Hematopoietic multipotent progenitor cell treated with erythropoietin and hydrocortisone succinate and interleukin-3 and kit ligand, for 8 days (in vitro differentiated cells): ENCODE measurements at places on chromosomes 6 and 20.

- peak; percentile 85 for DNase-seq
Observed at GRCh38 chr6:157455731-157456523, 74.9 kb downstream of the ZDHHC14 start.

- no peak for DNase-seq
Observed at GRCh38 chr6:122428781-122429180, 29.3 kb downstream of the HSF2 start.

- DNase-seq: no peak
Observed at GRCh38 chr6:17472653-17473183, 79.3 kb downstream of the CAP2 start.

- no peak for DNase-seq
Observed at GRCh38 chr6:107642095-107642860, 152.4 kb downstream of the SOBP start.

DNA sequence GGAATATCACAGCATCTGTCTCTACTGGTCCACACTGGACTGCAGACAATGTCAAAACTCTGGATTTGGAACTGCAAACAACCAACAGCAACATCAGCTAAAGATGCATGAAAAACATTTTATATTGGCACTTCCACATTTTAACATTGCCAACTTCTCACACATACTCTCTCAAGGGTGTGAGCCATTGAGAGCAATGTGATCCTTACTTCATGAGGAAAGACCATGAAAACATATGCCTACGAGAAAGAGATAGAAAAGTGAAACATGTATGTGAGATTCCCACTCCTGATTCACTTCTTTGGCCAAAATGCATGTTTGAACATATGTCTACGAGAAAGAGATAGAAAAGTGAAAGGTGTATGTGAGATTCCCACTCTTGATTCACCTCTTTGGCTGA, 99.4 kb downstream of the COL12A1 start:
- DNase-seq: no peak

DNA sequence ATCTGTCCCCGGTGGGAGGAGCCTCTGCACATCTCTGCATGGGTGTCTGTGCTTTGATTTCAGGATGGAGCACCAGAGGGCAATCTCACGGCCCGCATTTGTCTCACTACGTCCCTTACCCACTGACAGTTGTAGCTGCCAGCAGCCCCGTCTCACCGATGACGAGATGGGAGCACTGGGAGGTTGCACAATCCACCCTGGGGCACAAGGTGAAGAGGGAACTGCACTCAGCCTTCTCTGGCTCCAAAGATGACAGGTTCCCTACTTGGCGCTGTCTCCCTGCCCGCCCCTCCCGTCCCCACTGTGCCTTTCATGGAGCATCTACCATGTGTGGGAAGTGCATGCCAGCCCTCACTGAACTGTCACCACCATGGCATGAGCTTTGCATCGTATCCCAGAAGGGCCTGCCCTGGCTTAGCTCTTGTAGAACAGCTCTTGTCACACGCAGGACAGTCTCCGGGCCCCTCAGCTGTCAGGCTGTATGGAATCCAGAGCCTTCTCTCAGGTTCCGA, 99.9 kb upstream of the PMEPA1 start:
- DNase-seq: no peak

DNA sequence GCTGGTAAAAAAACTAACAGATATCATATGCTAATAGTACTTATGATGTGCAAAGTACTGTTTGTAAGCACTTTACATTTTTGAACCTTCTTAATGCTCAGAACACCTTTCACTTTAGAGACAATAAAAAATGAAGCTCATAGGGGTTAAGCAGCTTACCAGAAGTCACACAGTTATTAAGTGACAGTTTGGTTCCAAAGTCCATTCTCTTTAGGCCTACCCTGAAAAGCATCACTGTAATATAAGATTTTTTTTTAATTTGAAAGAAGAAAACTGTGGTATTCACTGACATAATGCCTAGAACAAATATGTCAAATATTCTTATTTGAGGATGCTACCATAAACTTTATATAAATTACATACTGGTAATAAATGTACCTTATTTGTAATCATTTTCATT, 127.6 kb upstream of the RUNX2 start:
- DNase-seq: no peak

- peak; percentile 65 for DNase-seq
Observed at GRCh38 chr6:125746731-125747588, 2.5 kb upstream of the HEY2 start.

- DNase-seq: no peak
Observed at GRCh38 chr6:53189554-53189953, 40.9 kb upstream of the GCM1 start.

GRCh38 chr20:7974785-7975435, 34.7 kb upstream of the HAO1 start:
- no peak for DNase-seq

- no peak for DNase-seq
Observed at GRCh38 chr6:36596356-36596755, 2.2 kb downstream of the SRSF3 start.

- DNase-seq: no peak
Observed at GRCh38 chr6:169851641-169852503, 100.5 kb downstream of the ERMARD start.

- no peak for DNase-seq
Observed at GRCh38 chr6:13760307-13761304, 49.0 kb upstream of the RANBP9 start.

DNA sequence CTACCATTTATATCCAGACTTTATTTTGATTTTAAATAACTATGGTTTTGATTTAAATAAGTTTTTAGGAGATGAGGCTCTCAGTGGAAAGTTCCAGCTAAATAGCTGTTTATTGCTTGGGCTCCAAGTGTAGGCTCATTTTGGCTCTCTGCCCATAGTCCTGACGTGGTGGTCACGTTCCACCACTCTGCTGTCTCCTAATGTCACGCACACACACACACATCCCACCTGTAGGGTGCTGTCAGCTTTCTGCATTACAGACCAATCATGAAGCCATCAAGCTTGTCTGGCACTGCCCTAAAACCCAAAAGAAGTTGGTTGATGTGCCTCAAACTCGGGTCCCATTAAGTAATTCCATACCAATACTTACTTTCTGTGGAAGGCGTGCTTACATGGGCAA, 45.4 kb downstream of the PANK2 start:
- no peak for DNase-seq

DNA sequence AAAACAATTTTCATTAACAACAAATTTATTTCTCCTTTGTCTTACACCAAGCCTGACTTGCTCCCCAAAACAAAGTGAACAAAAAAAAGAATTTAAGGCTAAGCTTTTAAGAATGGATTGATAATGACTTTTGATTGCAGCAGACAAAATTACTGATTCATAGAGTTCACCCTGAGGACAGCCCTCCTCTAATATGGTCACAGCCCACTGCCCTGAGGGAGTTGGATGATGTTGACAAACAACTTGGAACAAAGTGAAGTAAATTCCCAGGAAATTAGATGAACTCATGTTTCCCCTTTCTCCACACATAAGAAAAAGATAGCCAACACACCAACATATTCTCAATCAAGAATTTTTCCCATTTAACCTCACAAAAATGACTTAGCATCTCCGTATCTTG, 7.7 kb upstream of the ISM1 start:
- no peak for DNase-seq

GRCh38 chr6:49463612-49463967, 420 bp downstream of the CENPQ start:
- no peak for DNase-seq

- DNase-seq: peak; percentile 44
Observed at GRCh38 chr20:48826883-48827771, 672 bp downstream of the PREX1 start.

DNA sequence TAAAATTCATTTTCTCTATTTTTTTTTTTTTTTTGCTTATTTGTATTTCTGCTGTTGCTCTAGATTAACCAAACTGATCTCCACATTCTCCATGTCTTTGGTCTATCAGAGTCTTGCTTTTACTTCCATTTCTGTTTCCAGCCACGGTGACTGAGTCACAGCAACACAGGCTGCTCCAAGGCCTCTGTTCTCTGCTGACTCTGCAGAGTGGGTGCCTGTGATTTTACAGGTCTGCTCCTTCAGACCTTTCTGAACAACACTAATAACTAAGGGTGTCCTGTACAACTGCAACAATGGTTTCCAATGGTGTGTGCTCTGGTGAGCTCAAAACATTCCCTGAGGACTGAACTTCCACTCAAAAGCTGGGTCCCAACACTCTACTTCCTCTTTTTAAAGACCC, 102.3 kb upstream of the BMP2 start:
- no peak for DNase-seq

GRCh38 chr6:9140172-9140571, 704.8 kb upstream of the SLC35B3 start:
- no peak for DNase-seq

GRCh38 chr20:54320148-54320607, 112.3 kb downstream of the PFDN4 start:
- DNase-seq: no peak

- DNase-seq: no peak
Observed at GRCh38 chr6:40302856-40303454, 284.2 kb downstream of the LRFN2 start.

DNA sequence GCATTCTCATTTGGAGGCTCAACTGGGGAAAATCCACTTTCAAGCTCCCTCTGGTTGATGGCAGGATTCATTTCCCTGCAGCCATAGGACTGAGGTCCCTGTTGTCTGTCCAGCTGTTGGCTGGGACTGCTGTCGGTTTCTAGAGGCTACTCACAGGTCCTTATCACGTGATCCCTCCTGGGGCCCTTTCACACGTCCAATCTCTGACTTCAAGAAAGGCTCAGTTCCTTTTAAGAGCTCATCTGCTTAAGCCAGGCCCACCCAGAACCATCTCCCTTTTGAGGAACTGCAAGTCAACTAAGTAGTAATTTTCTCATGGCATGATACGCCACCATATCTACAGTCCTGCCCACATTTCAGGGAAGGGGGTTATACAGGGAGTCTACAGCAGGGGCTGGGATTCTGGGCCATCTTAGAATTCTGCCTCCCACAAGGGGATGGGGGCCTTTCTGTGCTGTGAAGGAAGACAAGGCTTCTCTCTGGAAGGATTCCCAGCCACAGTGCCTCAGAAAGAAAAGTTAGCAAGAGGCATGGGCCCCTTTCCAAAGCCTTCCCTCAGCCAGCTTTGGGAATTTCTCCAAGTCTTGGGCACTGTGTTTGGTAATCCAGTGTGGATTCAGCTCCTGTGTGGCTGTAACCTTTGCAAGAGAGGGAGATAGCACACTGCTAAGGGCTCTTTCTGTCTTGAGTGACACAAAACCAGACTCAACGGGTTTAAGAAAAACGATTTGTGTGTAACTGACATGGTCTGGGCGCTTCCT, 66.4 kb downstream of the CTCFL start:
- DNase-seq: no peak

- no peak for DNase-seq
Observed at GRCh38 chr6:116449565-116449964, 11.6 kb upstream of the CALHM6 start.

DNA sequence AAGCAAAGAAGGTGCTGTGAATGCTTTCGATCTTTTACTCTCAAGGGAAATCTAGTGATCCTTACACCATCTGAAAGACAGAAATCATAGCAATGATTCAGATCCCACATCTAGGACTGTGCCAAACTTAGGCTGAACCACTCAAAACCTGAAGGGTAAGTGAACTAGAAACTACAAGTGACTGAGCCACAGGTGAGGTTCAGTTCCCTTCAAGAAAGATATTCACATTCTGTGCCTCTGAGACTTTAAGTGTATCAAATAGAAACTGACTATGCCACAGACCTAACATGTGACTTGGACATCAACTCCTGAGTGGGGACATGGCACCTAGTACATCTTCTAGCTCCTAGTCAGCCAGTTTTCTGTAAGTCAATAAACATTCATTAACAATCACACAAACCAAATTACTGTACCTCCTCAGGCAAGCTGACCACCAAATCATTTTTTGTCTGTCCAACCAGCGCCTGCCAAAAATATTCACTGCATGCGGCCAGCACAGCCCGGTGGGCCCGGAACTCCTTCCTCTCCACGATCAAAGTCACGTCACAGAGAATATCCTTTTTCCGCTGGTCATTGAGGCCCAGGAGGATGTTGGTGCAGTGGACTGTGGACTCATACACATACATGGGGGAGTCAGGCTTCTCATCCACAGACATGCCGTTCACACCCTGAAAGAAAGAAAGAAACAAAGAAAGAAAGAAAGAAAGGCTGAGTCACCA, 114.1 kb downstream of the GJA10 start:
- no peak for DNase-seq

GRCh38 chr6:135692426-135692825, 159.1 kb upstream of the PDE7B start:
- DNase-seq: no peak

DNA sequence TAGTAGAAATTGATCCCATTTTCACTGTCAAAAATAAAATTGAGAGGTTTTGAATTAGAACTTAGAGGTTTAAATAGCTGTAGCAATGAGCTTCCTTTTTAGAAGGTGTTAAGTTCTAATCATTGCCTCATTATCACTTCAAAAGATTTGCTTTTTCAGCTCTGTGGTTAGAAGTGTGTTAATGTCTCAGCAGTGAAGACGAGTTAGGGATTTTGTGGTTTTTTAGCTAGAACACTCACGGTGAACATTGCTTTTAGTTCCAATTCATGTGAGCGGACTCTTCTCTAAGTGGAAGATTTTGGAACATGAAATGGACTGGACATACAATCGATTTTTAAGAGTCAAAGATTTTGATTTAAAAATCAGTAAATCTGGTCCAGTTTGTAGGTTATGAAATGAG, 12.7 kb upstream of the IFNGR1 start:
- no peak for DNase-seq

DNA sequence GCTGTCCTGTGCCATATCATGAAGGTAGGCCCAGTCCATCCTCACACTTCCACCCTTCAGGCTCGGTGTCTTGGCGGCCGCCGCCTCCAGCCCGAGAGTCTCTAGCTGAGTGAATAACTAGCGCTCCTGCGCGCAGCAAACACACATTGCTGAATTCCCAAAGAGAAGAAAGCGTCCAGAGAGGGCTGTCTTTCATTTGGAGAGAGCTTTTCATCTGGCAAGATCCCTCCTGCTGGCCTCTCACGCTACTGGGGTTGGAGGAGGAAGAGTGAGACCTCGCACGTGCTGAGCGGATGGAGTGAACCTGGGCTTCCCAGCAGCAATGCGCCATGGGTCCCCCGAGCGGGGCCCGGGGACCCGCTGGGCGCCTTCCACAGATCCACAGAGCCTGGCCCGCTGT, 73.2 kb downstream of the NCR2 start:
- DNase-seq: no peak

DNA sequence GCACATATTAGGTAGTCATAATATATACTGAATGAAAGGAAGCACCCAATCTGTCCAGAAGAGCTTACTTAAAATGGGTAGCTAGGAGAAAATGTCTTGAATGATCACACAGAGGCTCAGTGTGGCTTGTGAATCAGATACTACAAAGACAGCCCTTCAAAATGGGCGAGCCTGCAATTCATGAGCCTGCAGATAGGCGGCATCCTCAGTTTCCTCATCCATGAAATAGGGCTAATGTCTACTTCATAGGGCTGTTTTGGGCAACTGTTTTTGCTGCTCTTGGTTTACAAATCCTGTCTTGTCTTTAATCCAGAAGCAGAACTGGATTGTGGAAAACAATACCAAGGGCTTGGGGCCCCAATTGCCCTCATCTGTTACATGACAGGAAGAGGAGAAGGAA, 129.3 kb upstream of the KCNK16 start:
- peak; percentile 16 for DNase-seq

GRCh38 chr6:97876711-97877110, 593.7 kb upstream of the MMS22L start:
- no peak for DNase-seq

- DNase-seq: no peak
Observed at GRCh38 chr6:26109772-26110171, 22.5 kb downstream of the HFE start.

GRCh38 chr6:138545621-138545980, 46.3 kb upstream of the NHSL1 start:
- no peak for DNase-seq

GRCh38 chr6:128000363-128000762, 99.5 kb upstream of the THEMIS start:
- DNase-seq: no peak
